ENCODE measurements at places on chromosomes 4 and X.

GRCh38 chrX:5898463-5898862 is 330.2 kb downstream of the NLGN4X start:
- DNase-seq, result no peak

GRCh38 chrX:48611703-48612102 is 14.4 kb downstream of the WDR13 start:
- DNase-seq, result no peak

DNA sequence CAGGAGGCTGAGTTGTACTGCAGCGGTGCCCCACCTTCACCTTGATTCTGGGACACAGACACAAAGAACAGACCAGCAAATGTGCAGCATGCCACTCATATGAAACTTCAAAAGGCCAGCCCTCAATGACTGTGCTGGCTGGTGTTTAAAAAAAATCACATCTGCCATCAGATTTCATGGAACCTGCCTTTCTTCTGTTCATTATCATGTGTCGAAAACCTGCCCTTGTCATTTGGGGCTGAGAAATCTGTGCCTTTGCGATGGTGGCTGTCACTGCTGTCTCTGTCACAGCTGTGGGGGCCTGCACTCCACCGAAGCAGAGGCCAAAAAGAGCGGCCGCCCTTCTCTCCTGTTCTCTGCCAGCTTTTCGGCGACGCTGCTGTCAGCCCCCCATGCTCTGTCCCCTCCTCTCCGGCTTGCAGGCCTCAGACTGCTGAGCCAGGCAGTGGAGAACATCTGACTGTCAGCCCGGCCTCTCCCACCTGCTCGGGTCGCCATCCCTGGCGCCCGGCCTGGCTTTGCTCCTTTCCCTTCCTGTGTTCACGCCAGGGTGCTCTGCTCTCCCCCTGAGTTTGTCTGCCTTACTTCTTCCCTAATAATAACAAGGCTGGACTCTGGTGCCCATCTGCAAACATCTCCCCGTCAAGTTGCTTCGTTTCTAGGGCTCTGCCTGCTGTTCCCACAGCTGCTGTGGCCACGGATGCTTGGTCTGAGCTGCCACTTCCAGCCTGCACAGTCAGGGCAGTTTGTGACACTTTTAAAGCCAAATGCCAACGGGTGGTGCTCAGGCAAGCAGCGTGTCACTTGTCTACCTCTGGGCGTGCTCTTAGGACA is 355.2 kb downstream of the UNC5C start:
- DNase-seq, result no peak

DNA sequence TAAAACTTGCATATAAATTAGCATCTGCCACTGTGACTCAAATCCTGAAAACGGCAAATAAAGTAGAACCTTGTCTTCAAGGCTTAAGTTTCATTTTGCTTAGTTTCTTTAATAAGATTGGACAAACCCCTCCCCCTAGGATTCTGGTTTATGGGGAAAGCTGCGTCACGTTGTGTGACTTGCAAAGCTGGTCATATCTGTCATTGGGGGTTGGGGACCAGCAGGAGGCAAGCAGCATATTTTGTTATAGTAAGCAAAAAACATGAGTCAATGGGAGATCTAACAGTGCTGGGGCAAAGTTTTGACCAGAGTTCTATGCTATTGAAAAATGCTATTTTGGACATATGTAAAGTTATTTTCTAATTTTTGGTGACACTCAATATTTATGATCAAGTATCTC is 407.3 kb downstream of the PCDH18 start:
- DNase-seq, result no peak

DNA sequence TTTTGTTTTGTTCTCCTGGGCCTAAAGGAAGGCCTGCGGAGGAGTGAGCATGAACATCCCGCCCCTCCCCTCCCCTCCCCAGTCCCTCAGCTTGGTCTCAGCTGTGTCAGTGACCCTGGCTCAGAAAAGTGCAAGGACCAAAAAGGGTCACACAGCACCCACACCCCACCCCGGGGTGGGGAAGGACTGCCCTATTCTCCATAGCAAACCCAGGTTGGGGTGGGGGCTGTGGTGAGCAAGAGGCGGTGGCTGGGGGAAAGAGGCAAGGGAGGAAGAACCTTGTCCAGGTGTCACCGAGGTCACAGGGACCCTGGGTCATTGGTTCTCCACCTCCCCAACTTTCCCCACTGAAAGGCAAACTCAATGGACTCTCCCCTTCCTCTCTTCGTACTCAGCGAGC is 7.6 kb upstream of the MSX1 start:
- no peak for DNase-seq

DNA sequence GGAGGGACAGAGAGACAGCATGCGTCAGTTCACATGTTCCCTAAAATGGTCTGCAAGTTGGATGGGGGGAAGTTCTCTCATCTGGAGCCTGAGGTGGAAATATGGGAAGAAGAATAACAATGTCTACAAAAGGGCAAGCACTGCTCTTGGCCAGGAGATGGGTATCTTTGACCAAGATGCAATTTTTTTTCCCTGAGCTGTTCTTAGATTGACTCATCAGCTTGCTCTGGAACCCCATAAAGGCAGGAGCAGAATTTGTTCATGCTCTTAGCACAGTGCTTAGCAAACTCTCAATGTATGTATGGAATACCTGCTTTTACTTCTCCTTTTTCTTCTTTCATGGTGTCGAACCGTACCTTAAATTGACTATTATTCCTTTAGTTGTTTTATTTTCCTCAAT is 90.5 kb upstream of the ZNF827 start:
- no peak for DNase-seq

DNA sequence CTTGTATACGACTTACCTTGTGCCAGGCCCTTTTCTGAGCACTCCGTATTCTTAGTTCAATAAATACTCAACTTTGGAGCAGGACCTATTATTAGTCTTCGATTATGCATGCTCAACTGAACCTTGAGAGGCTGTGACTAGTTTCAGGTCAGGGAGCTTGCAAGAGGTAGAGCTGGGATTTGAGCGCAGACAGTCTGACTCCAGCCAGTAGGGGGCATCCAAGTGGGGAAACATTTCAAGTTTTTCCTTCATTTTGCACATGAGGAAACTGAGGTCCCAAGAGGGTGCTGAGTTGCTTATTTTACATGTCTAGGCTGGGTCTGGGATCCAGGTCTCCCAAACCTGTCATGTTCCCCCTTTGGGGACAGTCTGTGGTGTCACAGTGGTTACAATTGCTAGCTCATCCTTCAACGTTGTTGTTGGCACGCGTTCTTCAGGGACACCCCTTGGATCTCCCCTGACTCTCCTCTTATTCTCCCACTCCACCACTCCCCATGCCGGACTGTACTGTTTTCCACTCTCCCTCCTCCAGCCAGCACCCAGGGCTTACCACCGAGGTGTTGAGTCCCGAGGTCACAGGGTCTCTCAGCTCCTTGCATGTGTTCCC is 6.7 kb upstream of the PRICKLE3 start:
- peak; percentile 37 for DNase-seq

GRCh38 chrX:120361764-120362305 is at the start of gene ATP1B4:
Gene ATP1B4 (plus strand): TSS chrX:120362089. CDS start chrX:120362169, 80 bp downstream.
- DNase-seq, result no peak

DNA sequence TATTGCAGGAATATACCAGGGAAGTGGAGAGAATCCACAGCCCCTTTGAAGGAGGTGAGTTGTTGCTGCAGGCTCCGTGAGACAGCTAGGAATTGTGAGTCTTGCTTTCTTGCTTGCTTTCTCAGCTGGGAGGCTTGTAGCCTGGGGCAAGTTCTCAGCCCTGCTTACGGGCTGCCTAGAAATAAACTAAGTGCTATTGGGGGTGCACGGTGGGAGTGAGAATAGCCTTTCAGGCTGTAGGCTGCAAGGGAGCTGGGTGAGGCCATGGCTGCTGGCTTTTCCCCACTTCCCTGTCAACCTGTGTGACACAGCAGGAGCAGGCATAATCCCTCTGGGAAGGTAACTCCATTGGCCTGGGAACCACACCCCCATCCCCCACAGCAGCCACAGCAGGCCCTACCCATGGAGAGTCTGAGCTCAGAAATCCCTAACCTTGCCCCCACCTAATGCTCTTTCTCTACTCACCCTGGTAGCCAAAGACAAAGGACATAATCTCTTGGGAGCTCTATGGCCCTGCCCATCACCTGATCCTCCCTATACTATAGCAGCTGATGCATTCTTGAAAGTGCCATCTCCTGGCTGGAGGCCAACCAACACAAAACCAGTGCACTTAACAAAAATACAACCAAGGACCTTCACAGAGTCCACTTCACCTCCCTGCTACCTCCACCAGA is 113.0 kb downstream of the MMRN1 start:
- DNase-seq, result no peak

GRCh38 chrX:18997916-18998315 is 14.0 kb upstream of the PHKA2 start:
- DNase-seq, result no peak

- DNase-seq, result no peak
Measured at GRCh38 chrX:24846550-24847150, 152.9 kb downstream of the POLA1 start.

DNA sequence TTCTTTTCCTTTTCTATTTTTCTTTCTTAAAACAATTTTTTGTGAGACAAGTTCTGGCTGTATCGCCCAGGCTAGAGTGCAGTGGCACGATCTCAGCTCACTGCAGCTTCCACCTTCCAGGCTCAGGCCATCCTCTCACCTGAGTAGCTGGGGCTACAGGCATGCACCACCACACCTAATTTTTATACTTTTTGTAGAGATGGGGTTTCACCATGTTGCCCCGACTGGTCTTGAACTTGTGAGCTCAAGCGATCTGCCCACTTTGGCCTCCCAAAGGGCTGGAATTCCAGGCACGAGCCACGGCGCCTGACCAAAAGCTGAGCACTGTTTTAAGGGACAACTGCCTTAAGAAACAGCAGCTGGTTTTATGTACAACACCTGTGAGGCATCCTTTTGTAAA is 9.3 kb upstream of the NAT8L start:
- no peak for DNase-seq

GRCh38 chrX:16213961-16214360 is 46.7 kb downstream of the MAGEB17 start:
- DNase-seq, result no peak
